Stimulated activated CD8-positive, alpha-beta memory T cell treated with anti-CD3 and anti-CD28 coated beads, Interleukin-15, amount 100 ng/mL, for 24 hours (primary cell): ENCODE measurements at places on chromosomes 3 and 15.

- no peak for DNase-seq
These were observed 107.9 kb downstream of the RPL22L1 start for GRCh38 chr3:170762064-170762463.

GRCh38 chr3:15071699-15072098, 6.6 kb upstream of the MRPS25 start:
- DNase-seq, result no peak

DNA sequence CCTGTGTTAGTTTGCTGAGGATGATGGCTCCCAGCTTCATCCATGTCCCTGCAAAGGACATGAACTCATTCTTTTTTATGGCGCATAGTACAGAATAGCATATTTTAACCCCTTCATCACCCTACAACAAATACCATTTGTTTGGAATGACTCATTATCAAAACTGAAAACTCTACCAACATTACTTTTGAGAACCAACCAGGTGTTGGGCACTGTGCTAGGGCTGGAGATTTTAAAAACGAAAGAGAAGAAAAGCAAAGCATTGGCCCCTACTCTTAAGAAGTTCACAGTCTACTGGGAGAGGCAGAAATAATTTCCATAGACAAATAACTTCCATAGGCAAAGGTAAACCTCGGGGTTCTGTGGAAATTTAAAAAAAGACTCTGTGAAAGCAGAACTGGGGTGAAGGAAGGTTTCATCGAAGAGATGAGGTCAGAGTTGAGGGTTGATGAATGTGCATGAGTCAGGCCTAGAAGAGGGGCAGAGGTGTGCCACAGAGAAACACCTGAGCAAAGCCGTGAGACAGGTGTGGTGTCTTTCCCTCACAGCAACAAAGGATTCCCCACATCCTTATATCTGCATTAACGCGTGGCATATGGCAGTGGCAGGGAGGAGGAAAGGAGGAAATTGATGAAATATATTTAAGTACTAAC, 51.0 kb downstream of the MCF2L2 start:
- DNase-seq, result no peak

DNA sequence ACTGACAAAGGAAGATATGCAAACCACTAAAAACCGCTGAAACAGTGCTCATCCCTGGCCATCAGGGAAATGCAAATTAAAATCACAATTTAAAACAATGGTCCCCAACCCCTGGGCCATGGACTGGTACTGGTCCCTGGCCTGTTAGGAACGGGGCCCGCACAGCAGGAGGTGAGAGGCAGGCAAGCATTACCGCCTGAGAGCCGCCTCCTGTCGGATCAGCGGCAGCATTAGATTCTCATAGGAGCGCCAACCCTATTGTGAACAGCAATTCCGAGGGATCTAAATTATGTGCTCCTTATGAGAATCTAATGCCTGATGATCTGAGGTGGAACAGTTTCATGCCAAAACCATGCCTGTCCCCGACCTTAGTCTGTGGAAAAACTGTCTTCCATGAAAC, 14.4 kb downstream of the SLC12A6 start:
- no peak for DNase-seq

GRCh38 chr15:44394062-44394461, 33.4 kb upstream of the CTDSPL2 start:
- DNase-seq, result no peak

GRCh38 chr15:39498629-39499028, 82.2 kb upstream of the THBS1 start:
- DNase-seq, result no peak

GRCh38 chr15:91304786-91305185, 204.7 kb downstream of the SV2B start:
- DNase-seq, result no peak

DNA sequence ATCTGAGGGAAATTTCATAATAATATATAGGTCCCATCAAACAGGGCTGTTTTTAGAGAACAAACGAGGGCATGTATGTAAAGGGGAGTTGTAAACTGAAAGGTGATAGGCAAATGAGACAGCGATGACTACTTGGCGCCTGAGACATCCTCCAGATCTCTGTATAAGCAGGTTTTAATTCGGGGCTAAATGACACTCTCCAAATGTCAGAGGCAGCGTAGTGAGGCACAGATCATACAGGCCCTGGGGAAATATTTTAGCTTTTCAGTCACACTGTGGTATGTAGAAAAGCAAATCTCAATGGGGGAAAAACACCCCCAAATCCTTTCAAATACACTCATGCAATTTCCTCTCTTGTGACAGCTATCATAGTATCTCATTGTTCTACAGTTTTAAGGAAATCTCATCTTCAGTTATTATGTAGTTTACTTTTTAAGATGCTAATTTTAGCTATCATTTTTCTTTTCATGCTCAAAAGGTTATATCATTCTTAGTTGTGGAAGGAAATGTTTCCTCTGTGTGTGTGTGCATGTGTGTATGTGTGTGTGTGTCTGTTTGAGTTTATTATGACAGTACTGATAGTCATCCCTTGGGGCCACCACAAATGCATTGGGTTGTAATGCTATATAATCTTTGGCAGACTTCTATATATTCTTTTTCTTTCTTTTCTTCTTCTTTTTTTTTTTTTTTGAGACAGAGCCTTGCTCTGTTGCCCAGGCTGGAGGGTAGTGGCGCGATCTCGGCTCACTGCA, 1.1 kb downstream of the TPRG1 start:
- DNase-seq, result no peak

DNA sequence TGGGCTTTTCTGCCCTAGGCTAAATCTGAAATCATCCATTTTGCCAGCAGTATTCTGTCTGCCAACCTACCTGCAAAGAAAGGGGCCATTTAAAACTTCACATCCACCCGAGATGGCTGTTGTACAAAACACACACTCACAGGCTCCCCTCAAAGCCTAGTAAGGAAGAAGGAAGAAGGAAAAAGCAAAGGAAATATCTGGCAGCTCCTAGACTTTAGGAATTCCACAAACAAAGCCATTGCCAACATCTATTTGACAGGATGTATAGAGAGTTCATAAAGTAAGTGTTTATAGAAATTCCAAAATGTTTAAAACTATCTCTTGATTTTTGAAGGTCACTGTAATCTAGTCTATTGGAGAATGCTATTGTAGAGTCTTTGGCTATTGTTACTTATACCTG, 91.9 kb upstream of the THBS1 start:
- DNase-seq, result no peak

- no peak for DNase-seq
These were observed 121.4 kb upstream of the GMNC start for GRCh38 chr3:190983875-190984274.

GRCh38 chr3:134352031-134352671, 22.1 kb downstream of the AMOTL2 start:
- DNase-seq, result no peak

- DNase-seq, result no peak
These were observed 134.5 kb upstream of the ONECUT1 start for GRCh38 chr15:52924630-52925029.

GRCh38 chr3:178318340-178318739, 217.9 kb upstream of the KCNMB2 start:
- DNase-seq, result no peak

GRCh38 chr15:81723701-81724100, 322.1 kb downstream of the MEX3B start:
- DNase-seq, result no peak

GRCh38 chr15:70857562-70858285, 3.8 kb upstream of the LARP6 start:
- no peak for DNase-seq

- no peak for DNase-seq
These were observed 63.1 kb downstream of the LSM3 start for GRCh38 chr3:14241716-14242115.

- no peak for DNase-seq
These were observed 278.6 kb upstream of the TLE3 start for GRCh38 chr15:70376031-70376928.

DNA sequence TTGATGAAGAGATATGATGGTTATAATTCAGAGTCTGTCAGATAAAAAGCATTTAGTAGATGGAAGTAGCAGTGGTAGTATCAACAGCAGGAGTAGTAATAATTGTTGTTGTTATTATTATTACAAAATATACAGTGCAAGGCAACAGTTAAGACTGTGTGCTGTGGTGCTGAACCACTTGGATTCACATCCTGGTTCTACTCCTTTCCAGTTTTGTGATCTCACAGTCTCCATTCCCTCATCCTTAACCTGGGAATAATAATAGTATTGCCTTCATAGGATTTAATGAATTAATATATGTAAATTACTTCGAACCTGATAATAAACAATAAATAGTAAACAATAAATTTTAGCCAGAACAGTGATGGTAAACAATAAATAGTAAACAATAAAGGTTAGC, 37.1 kb upstream of the TSC22D2 start:
- DNase-seq, result no peak

DNA sequence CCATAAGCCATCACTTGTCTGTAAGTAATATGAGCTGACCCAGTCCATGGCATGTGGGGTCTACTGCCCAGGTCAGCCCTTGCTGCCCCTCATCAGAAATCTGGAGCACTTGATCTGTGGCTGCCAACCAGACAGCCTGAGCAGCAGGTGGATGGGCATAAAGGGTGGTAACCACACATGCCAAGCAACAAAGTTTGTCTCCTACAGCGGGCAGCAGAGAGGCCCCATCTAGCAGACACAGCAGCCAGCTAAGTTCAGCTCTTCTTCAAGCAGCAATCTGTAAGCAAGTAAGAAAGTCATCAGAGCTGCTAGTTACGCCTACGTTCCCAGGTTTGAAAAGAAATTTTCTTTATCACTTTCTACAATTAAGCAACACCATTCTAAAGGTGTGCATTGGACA, 27.9 kb downstream of the CHCHD4 start:
- DNase-seq, result no peak
